ENCODE measurements at places on chromosomes 11 and 22. TPM values are rescaled to one million over a fixed set of nuclear protein-coding genes. Genes with fewer than 3 reads are reported as not detected.

The RPS6KA4 gene
- 12.3 TPM for polyA plus RNA-seq

GRCh38 chr11:111836721-111837120 lies 34.7 kb downstream of the ALG9 start:
- DNase-seq, result no peak

DNA sequence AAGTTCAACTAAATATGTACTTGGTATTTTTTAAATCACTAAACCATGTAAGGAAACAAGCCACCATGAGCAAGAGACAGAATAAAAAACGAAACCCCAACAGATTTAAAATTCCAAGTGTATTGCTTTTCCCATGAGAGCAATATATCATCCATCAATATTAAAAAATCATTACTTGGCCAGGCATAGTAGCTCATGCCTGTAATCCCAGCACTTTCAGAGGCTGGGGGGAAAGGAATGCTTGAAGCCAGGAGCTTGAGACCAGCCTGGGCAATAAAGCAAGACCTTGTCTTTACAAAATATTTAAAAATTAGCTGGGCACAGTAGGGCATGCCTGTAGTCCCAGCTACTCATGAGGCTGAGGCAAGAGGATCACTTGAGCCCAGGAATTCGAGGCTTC lies 190.8 kb downstream of the TTC28 start:
- DNase-seq, result no peak

DNA sequence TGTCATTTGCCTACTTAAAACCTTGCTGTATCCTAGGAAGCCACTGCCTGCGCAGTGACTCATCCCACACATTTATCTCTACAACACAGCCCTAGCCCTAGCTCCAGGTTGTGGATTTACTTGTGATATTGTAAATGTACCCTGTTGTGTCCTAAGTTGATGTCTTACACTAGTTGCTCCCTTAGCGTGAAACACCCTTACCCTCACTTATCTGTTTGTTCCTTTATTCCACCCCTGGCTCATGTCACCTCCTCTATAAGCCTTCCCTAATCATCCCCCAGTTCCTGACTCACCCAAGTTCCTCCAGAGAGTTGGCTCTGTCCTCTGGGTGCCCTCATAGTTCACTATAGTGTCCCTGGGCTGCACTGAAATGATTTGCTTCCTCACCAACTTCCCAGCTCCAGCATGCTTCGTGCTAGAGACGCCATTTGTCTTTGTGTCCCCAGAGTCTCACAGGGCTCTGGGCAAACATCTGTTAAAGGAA lies 431.8 kb upstream of the FAT3 start:
- DNase-seq, result no peak

GRCh38 chr11:31968461-31969358 lies 122.2 kb upstream of the RCN1 start:
- no peak for DNase-seq

The CYP2D6 gene
- polyA plus RNA-seq, result 1.2 TPM

The ANO9 gene
- 0.20 TPM for polyA plus RNA-seq

The KRTAP5-8 gene
- polyA plus RNA-seq, result not detected

- no peak for DNase-seq
Observed at GRCh38 chr11:134070342-134070845, 1.5 kb downstream of the JAM3 start.

The MS4A1 gene
- polyA plus RNA-seq, result 0.68 TPM

- DNase-seq, result no peak
Observed at GRCh38 chr11:36392196-36392595, 96.1 kb downstream of the PRR5L start.

GRCh38 chr22:36369004-36369921 lies 18.5 kb downstream of the MYH9 start:
- no peak for DNase-seq

The BAIAP2L2 gene
- polyA plus RNA-seq, result 1.2 TPM

- no peak for DNase-seq
Observed at GRCh38 chr11:133306019-133306418, 226.3 kb downstream of the OPCML start.

DNA sequence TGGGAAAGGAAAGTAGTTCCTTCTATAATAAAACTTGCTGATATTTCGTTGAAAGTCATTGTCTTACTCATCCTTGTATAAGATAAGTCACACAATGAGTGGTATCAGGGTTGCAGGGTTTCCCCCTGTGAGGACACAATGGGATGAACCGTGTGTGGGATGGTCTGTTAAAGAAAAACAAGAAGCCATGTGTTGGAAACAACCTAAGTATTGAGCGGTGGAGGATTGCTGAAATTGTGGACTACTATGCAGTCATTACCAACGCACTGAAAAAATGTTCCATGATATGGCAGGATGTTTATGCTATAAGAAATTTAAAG lies 28.6 kb downstream of the PTPRJ start:
- DNase-seq, result no peak

- no peak for DNase-seq
Observed at GRCh38 chr22:47050401-47051051, 288.1 kb downstream of the TBC1D22A start.

GRCh38 chr11:61917334-61918109 lies at the start of gene RAB3IL1:
Gene RAB3IL1 (minus strand): TSS chr11:61917566. CDS start chr11:61917367, 199 bp downstream.
- DNase-seq, result no peak

DNA sequence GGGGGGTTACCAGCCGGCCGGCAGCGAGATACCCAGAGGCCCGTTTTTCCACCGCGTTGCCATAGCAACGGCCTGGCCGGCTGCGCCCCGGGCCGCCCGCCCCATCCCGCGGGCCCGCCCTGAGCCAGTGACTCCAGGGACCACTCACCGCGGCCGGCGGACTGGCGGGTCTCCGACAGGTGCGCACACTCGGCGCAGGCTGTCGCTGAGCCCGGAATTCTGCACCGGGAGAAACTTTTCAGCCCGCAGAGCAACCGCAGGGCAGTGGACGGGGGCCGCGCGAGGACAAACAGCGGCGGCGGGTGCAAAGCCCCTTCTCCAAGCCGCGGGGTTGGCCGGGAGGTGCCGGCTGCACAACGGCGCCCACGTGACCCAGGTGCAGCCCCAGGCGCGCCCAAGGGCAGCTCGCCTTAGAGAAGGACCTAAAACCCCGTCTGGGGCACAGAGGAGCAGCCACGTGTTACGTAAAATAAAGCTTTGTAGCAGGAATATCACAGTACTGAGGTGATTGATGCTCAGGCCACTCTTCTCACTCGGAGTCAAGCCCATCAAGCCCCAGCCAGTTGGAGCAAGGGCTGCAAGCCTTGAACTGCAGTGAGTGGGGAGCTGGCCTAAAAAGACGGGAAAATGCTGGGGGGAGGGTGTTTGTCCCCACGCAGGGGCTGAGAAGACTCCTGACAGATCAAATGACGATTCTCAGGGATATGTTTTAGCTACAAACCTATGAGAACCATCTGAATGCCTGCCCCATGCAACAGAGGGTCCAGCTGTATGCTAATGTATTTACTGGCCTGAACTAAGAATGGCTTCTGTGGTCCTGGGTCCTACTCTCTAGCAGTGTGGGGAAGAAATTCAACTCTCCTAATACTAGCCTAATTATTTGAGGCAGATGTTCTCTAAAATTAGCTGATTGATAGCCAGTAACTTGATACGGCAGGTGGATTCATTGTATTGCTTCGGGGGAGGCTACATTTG lies at the start of gene STK33:
TSS of gene STK33 (minus strand) at position 294 of the 975 bp plus-strand sequence. CDS start 119,323 bp downstream, outside the sequence.
- no peak for DNase-seq

The CCDC188 gene
- polyA plus RNA-seq, result 2.2 TPM

GRCh38 chr11:61111786-61112517 lies 9.7 kb downstream of the CD5 start:
- no peak for DNase-seq

The OR11H1 gene
- not detected for polyA plus RNA-seq

GRCh38 chr22:29997107-29997506 lies 83.2 kb upstream of the HORMAD2 start:
- no peak for DNase-seq

GRCh38 chr11:15747671-15748070 lies 608.7 kb downstream of the SOX6 start:
- DNase-seq, result no peak

DNA sequence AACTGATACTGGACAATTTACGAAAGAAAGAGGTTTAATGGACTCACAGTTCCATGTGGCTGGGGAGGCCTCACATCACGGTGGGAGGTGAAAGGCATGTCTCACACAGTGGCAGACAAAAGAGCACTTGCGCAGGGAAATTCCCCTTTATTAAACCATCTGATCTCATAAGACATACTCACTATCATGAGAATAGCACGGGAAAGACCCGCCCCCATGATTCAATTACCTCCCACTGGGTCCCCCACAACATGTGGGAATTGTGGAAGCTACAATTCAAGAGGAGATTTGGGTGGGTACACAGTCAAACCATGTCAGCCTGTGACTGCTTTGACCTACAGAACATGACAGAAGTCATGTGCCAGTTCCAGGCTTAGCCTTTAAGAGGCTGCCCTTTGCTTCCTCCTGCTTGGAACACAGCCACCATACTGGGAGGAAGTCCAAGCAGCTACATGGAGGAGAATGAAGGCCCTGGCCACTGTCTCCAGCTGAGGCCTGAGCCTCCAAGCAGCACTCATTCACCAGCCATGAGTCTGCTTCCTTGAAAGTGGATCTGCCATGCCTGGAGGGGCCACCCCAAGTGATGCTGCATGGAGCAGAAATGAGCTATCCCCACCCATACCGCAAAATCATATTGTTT lies 10.9 kb upstream of the GAL start:
- no peak for DNase-seq

- DNase-seq, result no peak
Observed at GRCh38 chr11:96218006-96218405, 125.0 kb downstream of the MAML2 start.

DNA sequence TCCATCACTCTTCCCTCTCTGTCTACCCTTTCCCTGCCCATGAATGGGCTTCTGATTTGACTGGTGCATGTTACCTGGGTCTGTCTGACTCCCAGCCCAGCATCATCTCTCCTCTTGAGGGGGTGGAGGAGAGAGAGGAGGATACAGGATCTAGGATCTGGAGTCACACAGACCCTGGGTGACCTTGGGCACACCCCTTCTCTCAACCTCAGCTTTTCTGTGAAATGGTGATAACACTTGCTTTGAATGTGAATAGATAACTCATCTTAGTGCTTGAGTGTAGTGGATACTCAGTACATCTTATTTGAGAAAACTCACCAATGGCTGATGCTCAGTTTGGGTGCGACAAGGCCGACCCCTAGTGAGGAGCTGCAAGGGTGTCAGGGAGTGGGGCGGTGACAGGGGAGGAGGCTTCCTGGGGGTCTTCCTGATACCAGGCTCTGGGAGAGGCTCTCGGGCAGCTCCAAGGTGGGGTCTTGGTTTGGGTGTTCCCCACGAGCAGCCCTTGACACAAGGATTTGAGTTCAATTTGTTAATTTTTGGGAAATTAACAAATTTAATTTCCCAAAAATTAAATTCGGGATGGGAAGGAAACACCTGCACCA lies 9.0 kb downstream of the INCENP start:
- DNase-seq, result no peak

DNA sequence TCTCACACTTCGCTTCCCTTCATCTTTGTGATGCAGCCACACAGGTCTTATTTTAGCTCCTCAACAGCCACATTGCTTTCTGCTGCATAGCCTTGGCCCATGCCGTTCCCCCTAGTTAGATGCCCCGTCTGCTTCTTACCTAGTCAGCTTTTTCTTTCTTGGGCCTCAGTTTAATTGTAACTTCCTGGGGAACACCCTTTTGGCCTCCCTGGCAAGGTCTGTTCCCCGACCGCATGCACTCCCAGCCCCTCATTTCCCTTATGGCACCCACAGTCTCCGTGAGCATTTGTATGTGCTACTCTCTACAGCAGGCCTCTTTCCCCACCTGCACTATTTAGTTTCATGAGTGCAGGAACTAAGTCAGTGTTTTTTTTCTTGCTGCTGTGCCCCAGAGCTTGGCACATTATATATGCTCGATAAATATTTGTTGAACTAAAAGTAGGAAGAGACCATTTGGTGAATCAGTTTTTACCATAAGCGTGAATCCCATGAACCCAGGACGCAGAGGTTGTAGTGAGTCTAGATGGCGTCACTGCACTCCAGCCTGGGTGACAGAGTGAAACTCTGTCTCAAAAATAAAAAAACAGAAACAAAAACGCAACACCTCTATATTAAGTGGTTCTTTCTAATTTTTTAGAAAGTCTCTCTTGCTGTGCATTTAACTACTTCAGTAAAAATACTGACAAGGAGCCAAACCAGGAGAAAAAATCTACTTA lies 38.5 kb downstream of the TNRC6B start:
- DNase-seq, result no peak

GRCh38 chr11:16027621-16028020 lies 328.7 kb downstream of the SOX6 start:
- no peak for DNase-seq

GRCh38 chr11:93512073-93512475 lies 31.1 kb downstream of the SMCO4 start:
- DNase-seq, result no peak

The SPON1 gene
- polyA plus RNA-seq, result 18.9 TPM

The IL17RA gene
- 2.6 TPM for polyA plus RNA-seq

DNA sequence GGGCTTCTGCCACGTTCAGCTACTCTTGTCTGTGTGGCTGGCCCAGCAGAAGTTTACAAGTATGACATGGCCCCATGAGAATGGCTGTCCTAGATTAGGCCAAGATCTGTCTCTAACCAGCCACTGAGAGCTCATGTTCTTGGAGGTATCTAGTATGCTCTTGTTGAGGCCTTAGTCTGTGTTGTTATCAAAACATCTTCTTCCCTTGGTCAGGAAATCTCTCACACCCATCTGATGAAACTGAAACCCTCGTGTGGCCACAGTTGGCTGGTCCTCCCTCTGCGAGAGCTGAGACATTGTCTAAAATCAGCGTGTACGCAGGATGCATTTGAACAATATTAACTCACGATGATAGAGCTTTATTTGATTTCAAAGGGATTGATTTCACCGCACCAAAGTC lies 109.0 kb upstream of the NNMT start:
- no peak for DNase-seq

DNA sequence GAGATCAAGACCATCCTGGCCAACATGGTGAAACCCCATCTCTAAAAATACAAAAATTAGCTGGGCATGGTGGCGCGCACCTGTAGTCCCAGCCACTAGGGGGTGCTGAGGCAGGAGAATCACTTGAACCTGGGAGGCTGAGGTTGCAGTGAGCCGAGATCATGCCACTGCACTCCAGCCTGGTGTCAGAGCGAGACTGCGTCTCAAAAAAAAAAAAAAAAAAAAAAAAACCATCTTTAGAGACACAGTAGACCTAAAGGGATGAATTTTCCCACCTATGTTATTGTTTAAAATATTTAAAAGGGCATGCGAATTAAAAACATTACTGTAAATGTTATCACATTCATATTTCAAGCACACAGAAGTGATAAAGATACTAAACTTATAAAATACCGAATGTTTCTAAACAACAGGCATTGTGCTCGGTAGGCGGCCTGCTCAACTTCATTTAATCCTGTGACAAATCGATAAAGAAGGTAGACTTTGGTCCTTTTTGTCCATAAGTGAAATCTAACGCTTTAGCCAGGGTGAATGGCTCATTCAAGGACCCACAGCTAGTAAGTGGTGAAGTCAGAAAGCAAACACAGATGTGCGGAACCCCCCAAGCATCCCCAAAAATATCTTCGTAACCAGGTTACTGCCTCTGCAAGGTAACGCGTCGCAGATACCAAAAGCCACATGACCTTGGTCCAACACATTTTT lies 16.1 kb downstream of the NCAPD3 start:
- no peak for DNase-seq

The CALCA gene
- polyA plus RNA-seq, result not detected

DNA sequence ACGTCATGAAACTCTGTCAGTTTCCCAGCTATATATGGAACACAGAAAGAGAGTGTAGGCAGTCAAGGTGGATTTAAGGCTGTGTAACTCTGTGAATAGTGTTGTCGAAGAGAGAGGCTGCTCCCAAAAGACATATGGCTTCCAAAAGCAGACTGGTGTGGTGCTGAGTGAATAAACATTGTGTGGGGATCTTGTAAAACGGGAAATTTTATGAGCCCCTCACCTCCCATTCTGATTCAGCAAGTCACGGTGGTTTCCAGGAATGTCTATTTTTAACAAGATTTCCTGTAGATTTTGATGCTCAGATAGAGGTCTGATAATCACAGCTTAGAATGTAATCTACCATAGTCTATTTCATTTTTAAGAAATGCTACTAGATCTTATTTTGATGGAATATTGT lies 67.9 kb downstream of the SESN3 start:
- DNase-seq, result no peak
